ENCODE measurements at places on chromosomes 2 and 18. TPM values are rescaled to one million over a fixed set of nuclear protein-coding genes. Genes with fewer than 3 reads are reported as not detected.

Gene TAF4B
- 1.2 TPM for total RNA-seq

Gene KANSL1L
- total RNA-seq: 14.7 TPM

Gene MALL
- 14.0 TPM for total RNA-seq

Gene AQP12B
- not detected for total RNA-seq

Gene AQP12A
- total RNA-seq: not detected

Gene CTIF
- 74.0 TPM for total RNA-seq

Gene PLCL1
- total RNA-seq: 96.2 TPM

Gene CD28
- 0.78 TPM for total RNA-seq

Gene TRIM43
- total RNA-seq: not detected

Gene TOGARAM2
- 38.0 TPM for total RNA-seq

Gene CNTNAP5
- total RNA-seq: not detected

Gene FN1
- total RNA-seq: 92.2 TPM

Gene FOSL2
- total RNA-seq: 48.5 TPM
